ENCODE measurements at places on chromosomes 5 and 9.

DNA sequence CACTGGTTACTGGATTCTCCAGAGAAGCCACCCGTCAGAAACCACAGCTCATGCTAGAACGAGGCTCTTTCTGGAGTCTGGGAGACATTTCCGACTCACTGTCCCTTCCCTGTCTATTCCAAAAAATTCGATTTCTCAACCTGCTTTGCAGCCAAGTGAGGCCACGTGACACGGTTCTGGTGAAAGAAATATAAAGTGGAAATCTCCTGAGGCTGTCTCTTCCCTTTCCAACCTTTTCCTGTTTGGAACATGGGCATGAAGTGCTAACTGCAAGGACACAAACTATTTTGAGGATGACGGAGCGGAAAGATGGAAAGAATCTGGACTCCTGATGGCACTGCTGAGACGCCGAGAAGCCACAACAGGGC lies 6.1 kb upstream of the PTGS1 start:
- no peak for DNase-seq

- DNase-seq, result no peak
Observed at GRCh38 chr5:178361657-178362445, 129.2 kb upstream of the PHYKPL start.

DNA sequence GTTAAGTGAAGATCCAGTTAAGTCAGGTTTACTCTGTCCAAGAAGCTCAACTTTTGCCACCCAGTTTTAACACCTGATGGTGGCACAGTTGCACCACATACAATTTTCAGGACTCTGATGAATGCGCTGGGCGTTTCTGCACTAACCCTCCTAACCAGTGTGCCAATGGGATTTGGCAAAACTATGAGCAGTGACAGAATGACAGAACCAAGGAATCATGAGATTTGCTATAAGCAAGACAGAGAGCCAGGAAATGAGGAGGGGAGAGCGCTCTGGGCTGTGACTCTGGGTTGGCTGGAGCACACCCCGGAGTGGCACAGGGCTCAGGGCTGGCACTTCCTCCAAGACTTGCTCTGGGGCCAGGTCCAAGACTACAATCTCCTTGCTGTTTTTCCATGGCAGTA lies 84.1 kb downstream of the SH3PXD2B start:
- DNase-seq, result no peak

DNA sequence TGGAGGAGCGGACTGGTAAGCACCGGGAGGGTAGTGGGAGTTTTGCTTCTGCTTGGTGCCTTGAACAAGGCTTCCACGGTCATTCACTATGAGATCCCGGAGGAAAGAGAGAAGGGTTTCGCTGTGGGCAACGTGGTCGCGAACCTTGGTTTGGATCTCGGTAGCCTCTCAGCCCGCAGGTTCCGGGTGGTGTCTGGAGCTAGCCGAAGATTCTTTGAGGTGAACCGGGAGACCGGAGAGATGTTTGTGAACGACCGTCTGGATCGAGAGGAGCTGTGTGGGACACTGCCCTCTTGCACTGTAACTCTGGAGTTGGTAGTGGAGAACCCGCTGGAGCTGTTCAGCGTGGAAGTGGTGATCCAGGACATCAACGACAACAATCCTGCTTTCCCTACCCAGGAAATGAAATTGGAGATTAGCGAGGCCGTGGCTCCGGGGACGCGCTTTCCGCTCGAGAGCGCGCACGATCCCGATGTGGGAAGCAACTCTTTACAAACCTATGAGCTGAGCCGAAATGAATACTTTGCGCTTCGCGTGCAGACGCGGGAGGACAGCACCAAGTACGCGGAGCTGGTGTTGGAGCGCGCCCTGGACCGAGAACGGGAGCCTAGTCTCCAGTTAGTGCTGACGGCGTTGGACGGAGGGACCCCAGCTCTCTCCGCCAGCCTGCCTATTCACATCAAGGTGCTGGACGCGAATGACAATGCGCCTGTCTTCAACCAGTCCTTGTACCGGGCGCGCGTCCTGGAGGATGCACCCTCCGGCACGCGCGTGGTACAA lies 556 bp downstream of the PCDHGC3 start:
- no peak for DNase-seq

DNA sequence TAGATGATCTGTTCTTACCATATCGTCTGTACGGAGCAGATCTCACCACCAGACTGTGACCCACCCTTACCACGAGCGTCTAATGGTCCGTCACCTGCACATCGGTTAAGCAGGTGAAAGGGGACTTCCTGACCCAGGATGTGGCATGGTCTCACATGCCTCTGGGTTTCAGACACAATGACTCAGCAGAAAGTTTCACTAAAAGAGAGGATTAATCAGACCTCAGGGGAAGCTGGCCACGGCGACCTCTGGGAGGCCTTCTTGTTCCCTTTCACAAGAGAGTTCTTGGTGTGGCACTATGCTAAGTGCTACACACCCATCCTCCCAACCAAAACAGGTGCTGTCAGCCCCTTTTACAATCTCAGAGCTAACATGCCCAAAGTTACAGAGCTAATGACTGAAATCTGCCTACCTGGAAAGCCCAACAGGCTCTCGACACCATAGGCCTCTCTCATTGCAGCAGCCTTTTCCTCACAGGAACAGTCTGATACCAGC lies 41.6 kb downstream of the ADAMTS12 start:
- no peak for DNase-seq

GRCh38 chr5:149412783-149413476 lies 33.8 kb upstream of the IL17B start:
- DNase-seq, result no peak

DNA sequence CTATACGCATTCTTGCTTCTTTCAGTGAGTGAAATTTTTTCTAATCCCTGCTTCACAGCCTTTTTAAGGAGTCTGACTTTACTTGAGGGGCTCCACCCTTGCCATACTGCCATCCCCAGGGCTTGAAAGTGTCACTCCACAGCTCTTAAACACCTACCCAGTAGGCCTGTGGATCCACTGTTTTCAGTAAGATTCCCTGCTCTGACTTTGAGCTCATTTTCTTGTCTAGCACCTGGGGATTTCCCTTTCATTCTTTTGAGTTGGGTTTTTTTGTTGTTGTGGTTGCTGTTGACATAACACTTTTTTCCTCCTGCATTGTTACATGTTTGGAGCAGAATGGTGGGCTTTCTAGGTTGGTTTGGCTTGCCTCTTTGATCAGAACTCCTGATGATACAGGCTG lies 23.6 kb downstream of the SREK1IP1 start:
- DNase-seq, result no peak

DNA sequence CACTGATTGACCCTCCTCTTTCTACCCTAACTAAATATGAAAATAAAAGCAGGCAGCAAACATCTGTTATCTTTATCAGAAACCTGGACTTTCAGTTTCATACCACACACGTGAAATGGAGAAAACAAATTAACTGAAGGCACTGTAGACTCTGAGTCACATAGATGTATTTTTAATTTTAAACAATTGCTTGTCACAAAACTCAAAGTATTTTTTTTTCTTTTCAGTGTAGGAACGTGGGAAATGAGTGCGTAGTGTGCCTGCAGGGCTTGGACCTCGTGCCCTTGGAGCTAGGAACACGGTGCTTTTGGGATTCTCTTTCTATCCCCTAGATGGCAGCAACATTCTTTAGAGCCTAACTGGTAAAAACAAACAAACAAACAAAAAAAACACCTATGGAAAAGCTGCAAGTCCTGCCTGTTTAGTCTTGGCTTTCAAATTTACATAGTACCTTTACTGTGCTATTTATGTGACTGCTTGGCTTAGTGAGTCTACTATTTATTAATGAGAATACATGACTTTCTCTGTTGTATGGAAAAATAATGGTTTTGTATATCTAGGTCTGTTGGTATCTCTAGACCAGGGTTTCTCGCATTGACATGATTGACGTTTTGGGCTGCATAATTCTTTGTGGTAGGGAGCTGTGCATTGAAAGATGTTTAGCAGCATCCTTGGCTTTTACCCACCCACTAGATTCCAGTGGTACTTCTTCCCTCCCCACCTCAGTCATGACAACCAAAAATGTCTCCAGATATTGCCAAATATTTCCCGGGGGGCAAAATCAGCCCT lies 16.8 kb upstream of the ACTBL2 start:
- DNase-seq, result peak; percentile 54

GRCh38 chr5:177300951-177301350 lies 2.6 kb downstream of the RAB24 start:
- no peak for DNase-seq

DNA sequence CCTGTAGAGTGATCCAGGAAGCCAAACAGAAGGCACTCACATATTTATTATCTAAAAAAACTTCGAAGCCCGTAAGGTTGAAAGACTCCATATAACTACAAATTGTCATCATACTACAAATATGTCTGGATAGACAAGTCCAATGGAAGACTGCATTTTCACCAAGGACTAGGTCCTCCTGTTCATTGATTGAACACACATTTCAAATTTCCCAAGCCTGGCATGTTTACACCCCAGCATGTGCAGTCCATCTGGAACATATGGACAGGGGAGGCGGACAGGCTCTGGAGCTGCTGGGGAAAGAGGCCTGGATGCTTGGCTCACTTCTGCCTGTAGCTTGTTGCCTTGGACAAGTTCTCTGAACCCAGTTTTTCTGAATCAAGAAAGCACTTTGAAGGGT lies 378.7 kb downstream of the ENC1 start:
- DNase-seq, result no peak

GRCh38 chr5:140109759-140110645 lies 3.9 kb upstream of the PURA start:
- DNase-seq, result no peak

DNA sequence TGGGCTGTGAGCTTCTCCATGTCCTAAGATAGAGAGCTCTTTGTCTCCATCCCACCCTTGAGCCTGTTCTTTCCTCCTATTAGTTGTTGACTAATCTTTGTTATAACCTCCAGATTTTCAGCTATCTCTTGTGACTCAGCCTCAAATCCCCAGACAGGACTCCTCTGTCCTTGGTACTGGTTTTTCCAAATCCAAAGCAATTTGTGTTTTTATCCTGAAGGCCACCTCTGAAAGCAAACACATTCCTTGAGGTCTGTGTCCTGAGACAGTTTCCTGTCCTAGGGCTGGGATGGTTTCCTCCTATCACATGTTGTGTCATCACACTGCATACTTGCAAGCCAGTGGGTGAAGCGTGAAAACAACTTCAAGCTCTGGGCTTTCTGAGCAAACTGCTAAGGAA lies 8.5 kb downstream of the TNC start:
- DNase-seq, result no peak

GRCh38 chr9:83656952-83657351 lies 34.0 kb downstream of the IDNK start:
- no peak for DNase-seq

GRCh38 chr9:109894921-109895758 lies 115.1 kb downstream of the PALM2AKAP2 start:
- DNase-seq, result no peak

- no peak for DNase-seq
Observed at GRCh38 chr5:170297589-170298462, at the start of gene LCP2. LCP2 (minus strand) TSS chr5:170297777; CDS start chr5:170297611, 166 bp downstream.

DNA sequence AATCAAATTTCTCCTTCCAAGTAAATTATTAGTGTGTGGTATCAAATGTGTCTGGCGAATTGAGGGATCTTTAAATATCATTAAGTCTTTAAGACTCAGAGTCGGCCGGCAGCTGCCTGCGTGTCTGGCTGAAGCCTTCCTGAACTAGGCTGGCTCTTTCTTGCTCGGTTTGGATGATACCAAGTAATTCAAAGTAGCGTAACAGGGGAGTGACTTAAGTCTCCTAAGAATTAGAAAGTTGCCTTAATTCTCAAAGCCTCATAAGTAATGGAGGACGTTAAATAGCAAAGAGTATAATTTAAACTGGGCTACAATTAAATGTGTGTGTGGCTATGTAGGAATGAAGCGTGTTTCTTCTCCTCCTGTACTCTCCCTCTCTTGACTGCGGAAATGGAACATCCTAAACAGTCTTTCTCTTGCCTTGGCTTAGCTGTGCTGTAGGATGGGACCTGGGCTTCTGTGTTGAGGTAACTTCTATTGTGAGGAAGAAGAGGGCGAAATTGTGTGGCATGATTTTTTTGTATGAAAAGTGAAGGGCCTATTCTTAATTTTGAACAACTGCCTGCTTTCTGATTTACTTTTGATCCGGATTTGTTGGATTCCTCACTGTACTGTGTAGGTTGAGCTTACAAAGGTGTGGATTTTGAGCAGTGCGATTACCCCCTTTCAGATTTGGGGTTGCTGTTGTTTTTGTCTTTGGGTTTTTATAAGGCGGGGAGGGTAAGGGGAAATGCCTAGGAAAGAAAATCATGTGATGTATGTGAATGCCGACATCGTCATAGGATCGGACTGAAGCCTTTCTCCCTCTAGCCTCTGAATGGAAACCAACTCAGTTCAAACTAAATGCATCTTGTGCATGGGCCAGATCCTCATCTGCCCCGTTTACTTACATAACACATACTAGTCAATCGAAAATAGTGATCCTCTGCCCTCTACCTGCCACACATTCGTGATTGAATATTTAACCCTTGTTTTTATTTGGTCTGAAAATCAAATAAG lies 29.9 kb downstream of the CPEB4 start:
- peak; percentile 66 for DNase-seq

DNA sequence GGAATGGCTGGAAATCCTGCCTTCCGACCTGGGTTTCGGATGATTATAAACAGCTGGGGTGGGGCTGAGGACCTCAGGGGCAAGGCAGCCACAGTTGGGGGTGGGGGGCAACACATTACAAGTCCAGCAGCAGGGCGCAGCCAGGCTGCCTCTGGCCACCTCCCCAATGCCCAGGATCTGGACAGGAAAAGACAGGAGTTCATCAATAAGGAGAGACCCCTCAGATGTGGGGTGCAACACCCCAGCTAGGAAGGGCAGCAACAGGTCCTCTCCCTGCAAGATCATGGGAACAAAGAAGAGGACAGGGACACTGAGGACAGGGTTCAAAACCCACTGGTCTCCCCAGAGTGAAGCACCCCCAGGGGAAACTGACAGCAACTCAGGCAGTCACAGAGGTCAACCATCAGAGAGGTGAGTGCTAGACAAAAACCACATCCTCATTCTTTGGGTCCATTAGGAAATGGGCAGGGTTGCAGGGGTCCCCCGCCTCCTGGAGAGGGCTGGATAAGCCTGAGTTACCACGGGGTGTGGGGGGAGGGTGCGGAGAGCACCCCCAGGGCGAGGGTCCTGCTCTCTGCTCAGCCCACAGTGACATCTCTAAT lies 33.5 kb downstream of the SEMA4D start:
- DNase-seq, result no peak

DNA sequence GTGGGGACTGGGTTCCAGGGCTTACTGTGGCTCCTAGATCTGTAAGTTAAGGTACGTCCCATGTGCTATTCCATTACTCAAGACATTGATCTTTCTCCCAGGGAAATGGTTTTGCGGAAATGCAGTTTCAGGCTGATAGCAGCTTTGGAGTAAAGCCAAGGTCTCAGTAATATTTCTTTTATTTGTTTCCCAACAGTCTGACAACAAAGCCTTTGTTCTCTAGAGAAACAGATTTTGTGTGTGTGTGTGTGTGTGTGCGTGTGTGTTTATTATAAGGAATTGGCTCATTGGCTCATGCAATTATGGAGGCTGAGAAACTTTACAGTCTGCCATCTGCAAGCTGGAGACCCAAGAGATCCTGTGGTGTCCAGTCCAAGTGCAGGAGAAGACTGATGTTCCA lies 12.1 kb upstream of the POC5 start:
- no peak for DNase-seq

DNA sequence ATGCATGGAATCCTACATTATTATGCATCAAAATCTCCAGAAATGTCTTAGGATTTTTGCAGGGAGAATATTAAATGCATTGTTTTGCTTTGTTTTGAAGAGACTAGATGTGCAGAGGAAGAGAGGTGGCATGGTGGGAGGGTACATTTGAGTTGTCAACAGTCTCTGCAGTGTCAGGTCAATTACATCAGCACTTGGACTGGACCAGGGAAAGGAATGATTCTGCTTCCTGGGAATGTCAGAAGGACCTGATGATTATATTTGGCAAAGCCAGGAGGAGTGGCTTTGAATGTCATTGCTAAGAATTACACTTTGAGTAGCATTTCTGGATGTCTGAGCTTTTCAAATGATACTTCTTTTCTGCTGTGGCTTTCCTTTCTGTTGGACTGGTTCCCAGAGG lies 17.5 kb upstream of the TMEFF1 start:
- DNase-seq, result no peak
